NCI-H2107 (cell line): ENCODE measurements at places on chromosomes 2 and 18.

DNA sequence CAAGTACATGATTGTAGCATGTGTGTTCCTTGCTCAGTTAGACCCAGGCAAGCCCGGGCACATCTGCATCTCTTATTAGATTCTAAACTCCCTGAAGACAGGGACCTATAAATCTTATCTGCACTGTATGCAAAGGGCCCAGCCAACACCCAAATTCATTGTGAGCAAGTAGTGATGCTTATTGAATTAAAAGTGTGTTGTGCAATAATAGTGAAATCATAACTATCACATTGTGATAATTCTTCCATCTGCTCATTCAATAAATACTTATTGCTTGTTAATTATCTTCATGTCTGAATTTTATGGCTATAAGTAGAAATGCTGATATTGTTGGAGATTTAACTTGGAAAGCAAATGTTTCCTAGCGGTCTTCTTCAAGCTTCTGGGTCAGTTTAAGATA, 387.5 kb downstream of the SLC4A3 start:
- DNase-seq: no peak

DNA sequence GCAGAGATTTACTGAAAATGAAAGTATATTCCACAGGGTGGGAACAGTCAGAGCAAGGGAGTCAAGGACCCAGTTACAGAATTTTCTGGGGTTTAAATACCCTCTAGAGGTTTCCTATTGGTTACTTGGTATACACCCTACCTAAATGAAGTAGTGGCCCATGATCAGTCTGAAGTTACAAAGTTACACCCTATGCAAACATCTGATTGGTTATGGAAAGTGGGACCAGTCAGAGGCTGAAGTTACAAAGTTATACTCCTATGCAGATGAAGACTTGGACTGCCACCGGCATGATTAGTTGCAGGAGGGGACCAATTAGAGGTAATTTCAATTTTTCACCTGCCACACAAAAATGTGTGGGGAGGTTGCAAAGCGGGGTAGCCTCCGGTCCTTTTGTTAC, 56.2 kb downstream of the USP34 start:
- no peak for DNase-seq

DNA sequence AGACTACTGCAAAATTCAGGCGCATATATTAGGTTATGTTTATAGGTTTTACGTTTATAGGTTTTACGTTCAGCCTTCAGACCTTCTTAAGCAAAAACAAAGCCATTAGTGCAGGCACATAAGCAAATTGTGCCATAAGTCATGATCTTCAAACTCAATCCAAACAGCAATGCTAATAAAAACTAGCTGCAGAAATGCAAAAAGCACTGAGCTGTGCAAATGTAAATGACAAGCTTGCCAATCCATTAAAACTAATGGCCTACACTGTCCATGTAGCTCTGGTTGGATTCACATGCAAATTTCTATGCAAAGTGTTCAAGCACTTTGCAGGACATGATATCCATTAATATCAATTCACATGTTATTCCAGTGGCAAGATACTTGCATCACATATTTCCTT, 50.9 kb downstream of the LRPPRC start:
- DNase-seq: no peak

DNA sequence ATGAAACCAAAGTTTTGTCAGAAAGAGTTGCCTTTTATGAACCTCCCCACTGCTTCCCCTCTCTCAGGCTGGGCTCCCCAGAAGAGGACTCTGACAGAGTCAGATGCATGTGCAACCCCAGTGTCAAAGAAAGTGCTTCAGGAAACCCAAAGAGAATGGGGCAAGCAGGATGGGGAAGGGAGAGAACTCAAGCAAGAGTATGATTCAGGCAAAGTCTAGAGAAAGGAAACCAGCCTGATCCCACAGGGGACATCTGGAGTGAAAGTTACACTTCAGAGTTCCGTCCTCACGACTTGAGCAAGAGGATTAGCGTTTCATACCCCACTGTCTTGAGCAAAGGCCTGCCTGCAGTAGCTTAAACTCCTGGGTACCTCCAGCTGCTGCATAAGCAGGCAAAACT, 51.8 kb upstream of the EPC2 start:
- DNase-seq: no peak

- DNase-seq: no peak
Observed at GRCh38 chr2:30981096-30981495, 157.1 kb downstream of the GALNT14 start.

DNA sequence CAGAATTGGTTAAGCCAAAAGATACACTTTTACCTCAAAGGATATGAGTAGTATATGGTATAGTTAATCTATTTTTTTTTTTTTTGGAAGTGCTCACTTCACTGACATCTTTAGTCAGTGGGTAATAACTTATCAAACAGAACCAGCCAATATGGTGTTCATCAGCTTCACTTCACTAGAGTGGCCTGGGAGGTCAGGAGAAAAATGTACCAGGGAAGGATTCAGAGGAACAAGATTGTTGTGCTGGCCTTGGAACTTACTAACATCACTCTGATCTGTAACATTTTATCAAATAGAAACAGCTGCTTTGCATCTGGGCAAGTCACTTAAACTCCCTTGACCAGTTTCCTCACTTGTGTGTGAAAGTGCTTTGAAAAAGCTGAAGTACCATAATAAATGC, 962.7 kb downstream of the BCL11A start:
- no peak for DNase-seq

DNA sequence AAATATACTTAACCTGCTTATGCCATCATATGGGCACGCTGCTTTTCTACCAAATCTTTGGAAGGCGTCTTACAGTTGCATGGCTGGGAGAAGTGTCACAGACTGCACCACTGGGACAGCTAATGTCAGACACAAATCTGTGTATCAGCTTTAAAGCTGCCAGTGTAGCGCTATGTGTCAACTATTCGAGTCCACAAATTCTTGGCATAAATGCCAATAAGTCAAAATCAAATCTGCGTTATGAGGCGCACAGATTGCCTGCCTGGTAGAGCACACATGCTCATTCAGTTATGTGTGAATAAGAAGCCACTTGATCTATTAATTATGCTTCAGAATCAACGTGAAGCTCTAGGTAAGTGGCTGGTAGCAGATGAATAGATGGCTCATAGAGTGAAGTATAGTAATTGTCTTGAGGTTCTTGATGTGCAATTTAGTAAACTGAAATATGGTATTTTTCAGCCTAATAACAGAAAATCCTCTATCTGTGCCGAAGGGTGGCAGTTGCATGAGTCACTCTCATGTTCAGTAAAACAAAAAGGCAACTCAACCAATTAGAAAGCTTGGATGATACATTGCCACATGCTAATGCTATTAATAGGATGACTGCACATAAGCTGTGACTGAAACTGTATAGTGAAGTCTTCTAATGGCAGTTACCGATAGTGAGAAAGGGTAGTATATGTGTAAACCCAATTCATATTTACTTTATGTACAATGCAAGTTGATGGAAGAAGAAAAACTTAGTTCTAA, 52.0 kb downstream of the DCC start:
- no peak for DNase-seq

- no peak for DNase-seq
Observed at GRCh38 chr18:62287781-62288664, 37.1 kb upstream of the TNFRSF11A start.

DNA sequence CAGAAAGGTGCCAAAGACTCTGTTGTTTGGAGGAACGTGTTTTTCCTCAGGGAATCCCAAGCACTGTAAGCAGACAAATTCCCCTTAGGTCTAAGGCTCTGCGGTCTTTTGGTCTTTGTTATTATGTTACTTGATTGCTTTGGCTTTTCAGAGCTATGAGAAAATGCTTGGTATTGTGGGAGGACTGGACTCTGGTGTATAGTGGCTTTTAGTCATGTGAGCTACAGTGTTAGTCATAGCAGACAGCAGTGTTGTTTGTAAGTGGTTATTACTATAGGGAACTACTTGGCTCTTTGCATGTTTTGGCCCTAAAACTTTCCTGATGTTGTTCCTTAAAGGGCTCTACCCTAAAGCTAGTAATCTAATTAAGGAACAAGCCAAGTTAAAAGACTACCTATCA, 956.2 kb upstream of the LRATD1 start:
- no peak for DNase-seq

- no peak for DNase-seq
Observed at GRCh38 chr2:17506736-17507616, 11.3 kb downstream of the RAD51AP2 start.

GRCh38 chr2:239549711-239550255, 149.0 kb upstream of the HDAC4 start:
- DNase-seq: no peak

DNA sequence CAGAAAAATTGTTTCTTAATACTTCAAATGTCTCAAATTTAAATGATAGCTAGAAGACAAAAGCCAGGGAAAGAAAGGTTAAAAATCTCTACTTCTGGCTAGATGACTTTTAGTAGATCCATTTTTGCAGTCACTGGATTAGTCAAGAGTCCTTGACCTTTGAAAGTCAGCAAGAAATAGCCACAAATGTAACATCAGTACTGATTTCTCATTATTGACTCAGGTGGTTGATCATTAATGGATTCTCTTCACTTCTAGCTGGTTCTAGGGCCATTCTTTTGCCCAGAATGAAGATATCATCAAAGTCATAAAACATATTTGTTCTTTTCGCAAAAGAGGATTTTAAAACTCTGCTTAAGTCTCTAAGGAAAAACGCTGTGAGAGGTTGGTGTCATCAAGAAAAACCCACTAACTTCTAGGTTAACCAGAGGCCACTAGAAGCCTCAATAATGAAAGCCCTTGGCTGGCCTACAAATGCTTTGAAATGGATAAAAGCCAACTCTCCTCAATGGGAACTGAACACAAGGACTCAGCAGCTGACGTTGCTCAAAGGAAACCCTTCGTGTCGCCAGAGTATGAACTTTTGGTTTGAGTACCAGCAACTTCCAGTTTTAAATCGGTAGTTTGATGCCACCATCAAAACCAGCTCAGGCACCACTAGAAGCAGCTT, 66.3 kb downstream of the IRS1 start:
- DNase-seq: no peak

GRCh38 chr18:44552706-44553105, 128.0 kb upstream of the SETBP1 start:
- no peak for DNase-seq

GRCh38 chr18:56481751-56482150, 156.6 kb downstream of the TXNL1 start:
- no peak for DNase-seq

DNA sequence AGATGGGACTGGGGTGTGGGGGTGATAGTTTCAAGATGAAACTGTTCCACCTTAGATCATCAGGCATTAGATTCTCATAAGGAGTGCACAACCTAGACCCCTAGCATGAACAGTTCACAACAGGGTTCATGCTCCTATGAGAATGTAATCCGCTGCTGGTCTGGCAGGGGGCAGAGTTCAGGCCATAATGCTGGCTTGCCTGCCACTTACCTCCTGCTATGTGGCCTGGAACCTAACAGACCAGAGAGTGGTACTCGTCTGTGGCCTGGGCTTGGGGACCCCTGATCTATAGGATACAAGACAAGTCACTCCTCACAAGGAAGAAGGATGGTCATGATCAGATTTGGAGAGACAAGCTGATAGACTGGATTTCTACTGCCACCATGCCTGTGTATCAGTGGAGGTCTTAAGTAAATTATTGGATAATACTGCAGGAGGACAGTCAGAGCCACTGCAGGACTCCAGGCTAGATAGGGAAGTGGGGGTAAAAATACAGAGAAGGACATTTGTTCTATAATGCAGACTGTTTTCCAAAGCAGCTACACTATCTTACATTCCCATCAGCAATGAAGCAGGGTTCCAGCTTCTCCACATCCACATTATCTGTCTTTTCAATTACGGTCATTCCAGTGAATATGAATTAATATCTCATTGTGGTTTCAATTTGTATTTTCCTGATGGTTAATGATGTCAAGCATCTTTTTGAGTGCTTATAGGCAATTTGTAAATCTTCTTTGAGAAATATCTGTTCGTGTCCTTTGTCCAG, 28.8 kb upstream of the APOB start:
- no peak for DNase-seq

GRCh38 chr2:202307690-202308089, 42.1 kb downstream of the NOP58 start:
- DNase-seq: no peak

- no peak for DNase-seq
Observed at GRCh38 chr2:3754795-3755194, 51.4 kb downstream of the DCDC2C start.

- DNase-seq: no peak
Observed at GRCh38 chr2:233419602-233420391, 65.5 kb downstream of the DGKD start.

DNA sequence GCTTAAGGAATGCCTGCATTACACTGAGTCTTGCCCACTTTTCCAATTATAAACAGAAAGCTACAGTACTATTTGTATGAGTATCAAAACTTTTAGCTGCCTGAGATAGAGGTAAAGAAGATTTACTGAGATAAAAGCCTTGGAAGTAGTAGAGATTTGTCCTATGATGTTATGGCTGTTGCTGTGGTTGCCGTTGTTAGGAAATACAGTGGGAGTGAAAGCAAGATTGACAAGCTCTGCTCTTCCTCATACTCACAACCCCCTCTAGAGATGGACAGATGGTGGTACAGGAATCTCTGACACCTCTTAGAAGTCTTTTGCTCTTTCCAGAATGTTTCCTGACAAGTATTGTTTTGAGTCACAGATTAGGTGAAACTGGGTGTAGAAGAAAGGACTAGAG, 242.5 kb downstream of the RPIA start:
- no peak for DNase-seq

DNA sequence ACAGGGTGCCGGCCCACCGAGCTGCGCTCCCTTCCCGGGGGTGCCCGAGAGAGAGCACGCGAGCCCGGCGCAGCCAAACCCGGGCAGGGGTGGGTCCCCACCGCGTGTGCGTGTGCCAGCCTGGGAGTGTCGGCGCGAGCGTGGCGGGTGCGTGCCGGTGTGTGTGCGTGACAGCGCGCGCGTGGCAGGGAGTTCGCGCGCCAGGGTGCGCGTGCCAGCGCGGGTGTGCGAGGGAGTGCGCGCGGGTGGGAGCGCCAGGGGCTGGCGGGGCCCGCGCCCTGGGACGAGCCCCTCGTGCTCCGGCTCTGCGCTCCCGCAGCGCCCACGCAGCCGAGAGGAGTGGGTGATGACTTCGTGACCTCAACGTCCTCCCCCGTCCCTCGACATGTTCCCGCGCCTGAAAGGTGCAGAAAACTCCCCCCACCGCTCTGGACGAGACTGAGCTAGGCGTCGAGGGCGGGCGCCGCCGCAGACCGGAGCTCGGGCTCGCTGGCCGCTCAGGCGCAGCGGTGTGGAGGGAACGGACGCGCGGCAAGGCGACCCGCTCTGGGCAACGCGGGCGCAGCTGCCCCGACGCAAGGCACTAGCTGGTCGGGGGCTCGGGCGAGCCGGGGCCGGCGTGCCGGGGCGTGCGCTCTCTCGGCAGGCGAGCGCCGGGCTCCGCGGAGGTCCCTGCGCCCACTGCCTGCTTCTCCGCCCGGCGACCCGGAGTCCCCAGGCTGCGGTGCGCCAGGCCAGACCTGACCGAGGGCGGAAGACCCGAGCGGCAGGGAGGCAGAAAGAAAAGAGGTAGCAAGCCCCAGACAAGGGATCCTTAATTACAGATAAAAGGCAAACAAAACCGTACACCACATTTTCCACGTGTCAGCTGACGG, 582.8 kb downstream of the ZEB2 start:
- peak; percentile 22 for DNase-seq

GRCh38 chr2:233280114-233280693, 27.4 kb upstream of the SAG start:
- DNase-seq: no peak
